ENCODE measurements at places on chromosomes 12 and 14. TPM values are rescaled to one million over a fixed set of nuclear protein-coding genes. Genes with fewer than 3 reads are reported as not detected.

IL22 gene
- total RNA-seq: not detected

DHRS4 gene
- total RNA-seq: 21.8 TPM

CIROP gene
- total RNA-seq: not detected

HOXC12 gene
- not detected for total RNA-seq

All from HCT116 (cell line).